ENCODE measurements at places on chromosomes 11 and 22. TPM values are rescaled to one million over a fixed set of nuclear protein-coding genes. Genes with fewer than 3 reads are reported as not detected.

Gene TENM4
- total RNA-seq = 27.8 TPM

GRCh38 chr22:30305519-30305905, 16.2 kb upstream of the CASTOR1 start:
- no peak for DNase-seq

DNA sequence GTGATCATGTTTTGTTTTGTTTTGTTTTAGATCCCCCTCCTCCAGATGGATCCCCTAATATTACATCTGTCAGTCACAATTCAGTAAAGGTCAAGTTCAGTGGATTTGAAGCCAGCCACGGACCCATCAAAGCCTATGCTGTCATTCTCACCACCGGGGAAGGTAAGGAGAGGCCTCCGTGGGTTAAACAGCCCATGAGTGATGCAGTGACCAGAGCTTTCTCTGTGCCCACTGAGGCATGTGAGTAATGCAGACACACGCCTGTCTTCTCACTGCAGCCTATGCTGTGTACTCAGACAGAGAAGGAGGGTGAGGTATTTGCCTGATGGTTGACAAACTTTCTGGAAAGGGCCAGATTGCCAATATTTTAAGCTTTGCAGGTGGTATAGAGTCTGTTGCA, 73.7 kb upstream of the OR4B1 start:
- no peak for DNase-seq

DNA sequence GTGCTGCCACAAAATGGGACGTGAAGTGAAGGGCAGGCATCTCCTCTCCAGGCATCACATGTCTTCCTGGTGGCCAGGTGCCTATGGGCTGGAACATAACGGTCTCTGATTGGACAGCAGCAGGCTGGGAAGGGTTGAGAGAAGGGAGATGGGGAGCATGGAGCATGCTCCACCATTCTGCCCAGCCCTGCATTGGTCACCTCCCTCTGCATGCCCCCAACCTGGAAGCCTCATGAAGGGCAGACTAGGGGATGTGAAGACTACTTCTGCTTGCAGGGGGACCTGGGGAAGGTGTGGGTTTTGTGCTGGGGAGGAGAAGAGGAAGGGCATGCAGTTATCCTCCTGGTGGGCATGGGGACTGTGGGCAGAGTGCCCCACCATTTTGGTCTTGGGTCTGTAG, 782.2 kb downstream of the TBC1D22A start:
- DNase-seq = no peak
